ENCODE measurements at places on chromosomes 6 and 20. TPM values are rescaled to one million over a fixed set of nuclear protein-coding genes. Genes with fewer than 3 reads are reported as not detected.

GRCh38 chr6:45192556-45192955 lies 135.6 kb upstream of the RUNX2 start:
- H3K4me1 ChIP-seq, result no peaks in the 10 kb centered on the region
- no peaks in the 10 kb centered on the region for H3K27me3 ChIP-seq
- no peak overlapping the region for H3K27ac ChIP-seq

DNA sequence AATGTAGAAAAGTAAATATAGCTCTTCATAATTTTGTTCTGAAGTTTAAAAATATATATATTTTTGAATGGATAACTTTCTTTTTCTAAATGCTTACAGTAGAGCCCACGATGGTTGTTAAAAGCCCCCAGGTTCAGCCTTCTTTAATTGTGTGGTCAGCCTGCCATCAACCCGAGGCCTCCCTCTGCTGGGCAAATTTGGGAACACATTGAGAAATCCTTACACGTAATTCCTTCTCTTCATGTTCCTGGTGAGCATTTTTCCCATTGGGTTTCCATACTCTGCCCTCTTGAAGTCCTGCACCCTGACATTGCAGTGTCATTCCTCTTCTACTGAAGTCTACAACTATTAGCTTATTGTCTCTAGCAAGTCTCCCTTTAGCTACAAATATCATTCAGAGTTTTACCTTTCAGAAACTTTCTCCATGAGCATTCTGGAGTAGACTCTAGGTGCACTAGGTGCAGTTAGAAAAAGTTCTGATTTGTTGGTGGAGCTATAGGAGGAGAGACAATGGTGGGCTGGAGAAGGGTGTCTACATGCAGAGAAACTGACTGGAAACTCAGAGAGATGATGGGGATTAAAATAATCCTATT lies 40.6 kb downstream of the TRIM38 start:
- no peak for DNase-seq
- no peaks in the 10 kb centered on the region for H3K4me1 ChIP-seq
- H3K27me3 ChIP-seq, result no peaks in the 10 kb centered on the region
- no peak overlapping the region for H3K27ac ChIP-seq

DNA sequence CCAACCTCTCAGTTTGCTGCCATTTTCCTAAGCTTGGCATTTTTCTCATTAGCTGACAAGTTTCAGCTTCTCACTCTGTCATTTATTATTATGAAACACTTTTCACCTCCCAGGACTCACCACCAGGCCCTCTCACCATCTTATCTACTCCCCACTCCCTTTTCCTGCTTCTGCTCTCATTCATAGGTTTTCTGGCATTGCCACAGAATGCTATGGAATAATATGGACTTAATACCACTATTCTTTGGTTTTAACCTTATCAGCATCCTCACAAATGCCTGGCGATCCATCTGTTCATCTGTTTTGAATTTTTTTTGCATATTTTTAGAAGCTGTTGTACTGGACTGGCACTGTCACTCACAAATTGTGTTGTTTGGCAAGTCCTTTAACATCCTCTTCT lies 16.4 kb upstream of the LAMA4 start:
- H3K27ac ChIP-seq, result no peak overlapping the region
- H3K4me3 ChIP-seq, result no peak overlapping the region
- peaks cover 36% of the 10 kb centered on the region for H3K27me3 ChIP-seq
- H3K4me1 ChIP-seq, result peaks cover 9% of the 10 kb centered on the region
- H3K36me3 ChIP-seq, result no peaks in the 10 kb centered on the region

- no peaks in the 10 kb centered on the region for H3K4me1 ChIP-seq
- H3K27ac ChIP-seq, result no peak overlapping the region
- peaks cover 9% of the 10 kb centered on the region for H3K36me3 ChIP-seq
- H3K27me3 ChIP-seq, result no peaks in the 10 kb centered on the region
Measured at GRCh38 chr20:15317546-15318232, 980.3 kb upstream of the FLRT3 start.

DNA sequence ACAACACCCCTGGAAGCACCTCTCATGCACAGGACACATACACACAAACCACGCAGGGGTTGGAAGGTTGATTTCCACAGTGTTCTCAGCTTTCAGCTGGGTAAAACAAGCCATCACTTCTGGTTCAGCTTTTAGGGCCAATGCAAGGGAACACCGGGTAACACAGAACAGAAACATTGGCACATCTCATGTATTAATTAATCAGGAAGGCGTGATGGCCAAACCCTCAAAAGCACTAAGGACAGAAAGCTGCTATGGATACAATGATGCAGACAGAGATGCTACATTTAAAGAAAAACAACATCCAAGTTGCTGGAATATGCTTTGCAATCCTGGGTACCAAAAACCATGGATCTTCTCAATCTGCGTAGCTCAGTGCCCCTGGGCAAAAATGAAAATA lies 104.3 kb upstream of the BEND6 start:
- H3K4me1 ChIP-seq, result peaks cover 28% of the 10 kb centered on the region
- H3K27me3 ChIP-seq, result peaks cover 51% of the 10 kb centered on the region

DNA sequence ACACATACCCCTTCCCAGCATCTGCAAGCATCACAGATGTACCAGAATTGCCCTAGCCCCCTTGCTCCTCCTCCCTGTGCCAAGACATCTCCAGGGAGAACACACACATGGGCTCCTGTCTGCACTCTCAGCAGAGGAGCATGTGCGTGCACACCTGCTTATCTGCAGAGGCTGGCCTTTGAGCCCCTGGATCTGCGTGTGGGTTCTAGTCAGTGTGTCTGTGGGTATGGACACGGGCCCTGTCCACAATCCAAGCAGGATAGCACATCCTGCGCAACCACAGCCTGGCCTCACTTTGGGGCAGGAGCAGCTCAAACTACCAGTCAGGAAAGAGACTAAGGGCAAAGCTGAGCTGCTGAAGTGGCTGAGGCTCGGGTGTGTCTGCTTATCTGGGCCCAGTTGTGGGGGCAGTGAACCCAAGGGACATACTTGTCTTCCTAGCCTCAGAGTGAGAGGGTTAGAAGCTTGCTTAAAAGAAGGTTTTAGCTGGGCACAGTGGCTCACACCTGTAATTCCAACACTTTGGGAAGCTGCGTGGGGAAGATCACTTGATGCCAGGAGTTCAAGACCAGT lies 41.0 kb downstream of the HM13 start:
- H3K4me1 ChIP-seq, result peaks cover 8% of the 10 kb centered on the region
- H3K4me3 ChIP-seq, result no peak overlapping the region

- H3K27me3 ChIP-seq, result peaks cover 20% of the 10 kb centered on the region
- H3K36me3 ChIP-seq, result peaks cover 10% of the 10 kb centered on the region
- H3K4me1 ChIP-seq, result no peaks in the 10 kb centered on the region
Measured at GRCh38 chr6:122995921-122996793, at the start of gene CLVS2. Gene CLVS2, plus strand, starts transcription at chr6:122996235. Its CDS starts 1,543 bp downstream, at chr6:122997778.

DNA sequence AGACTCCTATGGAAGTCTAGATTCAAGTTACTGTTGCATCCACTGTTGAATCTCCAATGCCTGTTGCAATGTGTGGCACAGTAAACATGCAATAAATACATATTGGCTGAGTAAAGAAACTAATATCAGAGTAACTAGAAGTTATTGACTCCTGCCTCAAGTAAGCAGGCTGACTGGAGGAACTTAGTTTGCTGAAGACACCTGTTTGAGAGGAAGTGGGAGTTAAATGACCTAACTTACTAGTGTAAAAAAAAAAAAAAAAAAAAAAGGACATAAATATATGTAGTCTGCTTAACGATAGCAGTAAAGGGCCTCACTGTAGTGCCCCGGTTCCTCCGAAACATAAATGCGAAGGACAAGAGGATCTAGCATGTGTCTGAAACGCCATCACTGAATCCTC lies 249.8 kb upstream of the PRDM1 start:
- H3K27ac ChIP-seq, result no peak overlapping the region
- H3K27me3 ChIP-seq, result no peaks in the 10 kb centered on the region
- H3K36me3 ChIP-seq, result no peaks in the 10 kb centered on the region
- no peak overlapping the region for H3K4me3 ChIP-seq

DNA sequence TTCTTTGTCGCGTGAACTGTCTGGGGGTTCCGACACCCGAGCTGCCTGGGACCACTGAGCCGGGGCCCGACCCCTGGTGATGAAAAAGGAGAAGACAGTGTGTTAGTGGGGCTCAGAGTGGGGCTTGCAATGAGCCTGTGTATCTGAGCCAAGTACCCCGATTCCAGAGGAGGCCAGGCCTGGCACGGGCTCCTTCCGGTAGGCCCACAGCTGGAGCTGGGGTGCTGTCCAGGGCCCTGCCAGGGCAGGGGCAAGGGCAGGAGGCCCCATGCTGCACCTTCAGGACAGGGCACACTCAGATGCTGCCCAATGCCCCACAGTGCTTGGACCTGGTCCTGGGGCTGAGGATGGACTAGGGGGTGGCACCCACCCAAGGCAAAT lies 89.4 kb downstream of the TAF4 start:
- H3K36me3 ChIP-seq, result peaks cover 10% of the 10 kb centered on the region
- no peak for DNase-seq
- peaks cover 12% of the 10 kb centered on the region for H3K4me1 ChIP-seq
- H3K4me3 ChIP-seq, result no peak overlapping the region
- no peaks in the 10 kb centered on the region for H3K27me3 ChIP-seq
- H3K27ac ChIP-seq, result no peak overlapping the region

GRCh38 chr6:73329201-73329600 lies 24.9 kb downstream of the DPPA5 start:
- no peak overlapping the region for H3K27ac ChIP-seq
- H3K27me3 ChIP-seq, result peaks cover 11% of the 10 kb centered on the region
- H3K36me3 ChIP-seq, result no peaks in the 10 kb centered on the region
- H3K4me1 ChIP-seq, result no peaks in the 10 kb centered on the region

DNA sequence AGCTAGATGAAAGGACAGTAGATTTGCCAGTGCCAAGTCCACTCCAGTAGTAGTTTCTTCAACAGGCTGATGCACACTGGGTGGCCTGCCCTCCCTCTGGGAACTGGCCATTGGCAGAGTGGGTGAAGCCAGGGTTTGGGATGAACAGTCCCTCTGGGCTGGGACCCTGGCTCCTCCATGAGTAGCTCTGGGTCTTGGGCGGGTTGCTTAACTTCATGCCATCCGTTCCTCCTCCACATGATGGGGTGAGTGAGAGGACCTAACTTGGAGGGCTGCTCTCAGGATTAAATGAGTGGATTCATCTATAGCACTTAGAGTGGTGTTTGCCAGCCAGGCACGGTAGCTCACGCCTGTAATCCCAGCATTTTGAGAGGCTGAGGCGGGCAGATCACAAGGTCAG lies 47.2 kb downstream of the PLAGL2 start:
- H3K27me3 ChIP-seq, result no peaks in the 10 kb centered on the region
- H3K4me3 ChIP-seq, result no peak overlapping the region
- DNase-seq, result no peak
- peaks cover 16% of the 10 kb centered on the region for H3K36me3 ChIP-seq
- H3K27ac ChIP-seq, result no peak overlapping the region
- H3K4me1 ChIP-seq, result peaks cover 5% of the 10 kb centered on the region

- no peak for DNase-seq
- no peaks in the 10 kb centered on the region for H3K4me1 ChIP-seq
- H3K27ac ChIP-seq, result no peak overlapping the region
- no peaks in the 10 kb centered on the region for H3K27me3 ChIP-seq
Measured at GRCh38 chr6:22350109-22350508, 53.3 kb upstream of the PRL start.

GRCh38 chr20:24836661-24837299 lies 112.3 kb upstream of the CST7 start:
- peaks cover 14% of the 10 kb centered on the region for H3K4me1 ChIP-seq
- no peak overlapping the region for H3K27ac ChIP-seq
- H3K36me3 ChIP-seq, result no peaks in the 10 kb centered on the region
- H3K27me3 ChIP-seq, result peaks cover 5% of the 10 kb centered on the region
- no peak overlapping the region for H3K4me3 ChIP-seq

- H3K4me1 ChIP-seq, result no peaks in the 10 kb centered on the region
- DNase-seq, result no peak
- H3K27me3 ChIP-seq, result peaks cover 25% of the 10 kb centered on the region
Measured at GRCh38 chr6:149895833-149896271, 2.1 kb downstream of the RAET1E start.

DNA sequence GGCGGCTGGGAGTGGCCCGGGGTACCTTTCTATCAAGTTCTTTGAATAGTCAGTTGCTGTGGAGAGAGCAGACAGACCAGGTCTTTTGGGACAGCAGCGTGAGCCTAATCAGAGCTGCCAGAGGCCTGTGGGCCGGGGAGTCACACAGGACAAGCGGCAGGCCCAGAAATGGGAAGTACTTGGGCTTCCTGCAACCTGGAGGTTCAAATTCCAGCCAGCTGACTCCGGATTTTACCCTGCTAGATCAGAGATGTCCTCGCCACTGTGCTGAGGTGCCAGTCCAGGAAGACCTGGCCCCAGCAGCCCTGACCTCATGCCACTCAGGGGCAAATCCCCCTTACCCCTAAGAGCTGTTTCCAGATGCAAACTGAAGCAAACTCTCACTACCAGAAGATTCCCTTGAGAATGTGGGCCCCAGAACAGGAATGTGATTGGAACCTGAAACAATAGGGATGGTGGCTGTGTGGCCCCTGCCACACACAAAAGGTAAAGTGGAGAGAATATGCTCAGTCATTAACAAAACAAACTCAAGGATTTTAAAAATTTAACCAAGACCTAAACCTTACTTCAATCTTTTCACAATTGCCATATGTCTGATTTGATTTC lies 9.7 kb downstream of the BEND3 start:
- no peak overlapping the region for H3K4me3 ChIP-seq
- H3K36me3 ChIP-seq, result no peaks in the 10 kb centered on the region
- no peak overlapping the region for H3K27ac ChIP-seq
- H3K4me1 ChIP-seq, result peaks cover 2% of the 10 kb centered on the region

DNA sequence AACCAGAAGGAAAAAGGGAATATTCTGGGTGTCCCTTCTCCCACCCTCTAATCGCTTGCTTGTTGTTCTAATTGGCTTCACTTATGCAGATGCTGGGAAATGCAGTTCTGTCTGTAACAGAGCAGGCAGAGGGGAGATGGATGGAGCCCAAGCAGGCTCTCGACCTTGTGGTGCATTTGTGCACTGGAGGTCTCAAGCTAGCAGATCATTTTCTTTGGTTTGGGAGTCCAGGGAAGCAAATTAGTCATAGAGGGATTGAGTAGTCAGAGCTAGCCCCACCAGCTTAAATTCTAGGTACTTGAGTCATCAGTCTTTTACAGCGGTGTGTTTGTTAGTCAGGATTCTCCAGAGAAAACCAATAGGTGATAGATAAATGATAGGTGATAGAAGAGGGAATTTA lies 234.7 kb upstream of the ECI2 start:
- no peaks in the 10 kb centered on the region for H3K4me1 ChIP-seq
- H3K36me3 ChIP-seq, result no peaks in the 10 kb centered on the region

DNA sequence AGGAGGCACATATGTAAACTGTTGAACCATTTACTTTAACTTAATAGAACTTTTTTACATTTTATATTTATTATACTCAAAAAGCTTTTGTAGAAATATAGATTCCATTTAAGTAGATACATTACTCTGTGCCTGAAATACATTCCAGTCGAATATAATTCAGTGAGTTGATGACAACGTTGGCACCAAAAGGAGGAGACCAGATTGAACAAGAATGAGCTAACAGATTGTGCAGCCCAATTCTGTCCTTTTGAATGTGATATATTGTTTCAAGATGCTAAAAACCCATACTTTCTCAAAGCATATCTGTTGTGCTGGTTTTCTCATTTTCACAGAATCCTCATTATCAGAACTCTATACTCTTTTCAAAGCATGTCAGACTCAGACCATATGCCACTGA lies 147.4 kb upstream of the SIM1 start:
- H3K36me3 ChIP-seq, result no peaks in the 10 kb centered on the region
- DNase-seq, result no peak
- no peaks in the 10 kb centered on the region for H3K4me1 ChIP-seq
- H3K27me3 ChIP-seq, result no peaks in the 10 kb centered on the region
- H3K27ac ChIP-seq, result no peak overlapping the region
- no peak overlapping the region for H3K4me3 ChIP-seq

The OPN5 gene
- not detected for total RNA-seq

The RIPOR3 gene
- not detected for total RNA-seq

The KCNQ2 gene
- total RNA-seq, result not detected

The DDR1 gene
- 2.9 TPM for total RNA-seq

The OOEP gene
- not detected for total RNA-seq

The DEFB113 gene
- not detected for total RNA-seq

The LTA gene
- 3,727 TPM for total RNA-seq

The SULF2 gene
- not detected for total RNA-seq

The PSMB8 gene
- total RNA-seq, result 356 TPM
